ENCODE measurements at places on chromosomes 13 and 19.

DNA sequence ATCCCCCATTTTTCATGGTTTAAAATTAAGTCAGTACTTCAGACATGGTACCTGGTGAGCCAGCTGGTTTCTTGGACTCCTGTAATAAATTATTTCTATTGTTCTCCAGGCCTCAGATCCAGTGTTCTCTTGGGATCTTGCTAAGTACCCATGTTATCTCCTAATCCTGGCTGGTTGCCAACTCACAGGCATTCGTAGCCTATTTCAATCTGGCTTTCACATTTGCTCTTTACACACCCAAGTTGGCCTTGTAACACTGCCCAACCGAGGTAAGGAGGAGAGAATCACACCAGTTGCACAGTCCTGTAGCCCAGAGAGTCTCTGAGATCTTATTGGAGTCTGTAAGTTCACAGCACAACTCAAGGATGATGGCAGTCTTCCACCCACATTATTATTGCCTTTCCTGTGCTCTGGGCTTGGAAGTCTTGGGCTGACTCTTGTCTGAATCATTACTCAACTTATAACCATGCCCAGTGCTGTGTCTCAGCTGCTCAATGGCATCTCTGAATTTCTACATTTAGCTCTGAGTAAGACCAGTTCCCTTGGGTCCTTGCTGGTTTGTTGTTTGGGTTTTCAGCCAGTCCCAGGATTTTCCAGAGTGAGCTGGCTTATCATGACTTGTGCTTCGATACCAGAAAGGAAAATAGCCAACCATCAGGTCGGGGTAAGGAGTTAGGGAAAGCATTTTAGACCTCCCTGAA, 76.6 kb upstream of the KLF12 start:
- DNase-seq = peak; percentile 74

DNA sequence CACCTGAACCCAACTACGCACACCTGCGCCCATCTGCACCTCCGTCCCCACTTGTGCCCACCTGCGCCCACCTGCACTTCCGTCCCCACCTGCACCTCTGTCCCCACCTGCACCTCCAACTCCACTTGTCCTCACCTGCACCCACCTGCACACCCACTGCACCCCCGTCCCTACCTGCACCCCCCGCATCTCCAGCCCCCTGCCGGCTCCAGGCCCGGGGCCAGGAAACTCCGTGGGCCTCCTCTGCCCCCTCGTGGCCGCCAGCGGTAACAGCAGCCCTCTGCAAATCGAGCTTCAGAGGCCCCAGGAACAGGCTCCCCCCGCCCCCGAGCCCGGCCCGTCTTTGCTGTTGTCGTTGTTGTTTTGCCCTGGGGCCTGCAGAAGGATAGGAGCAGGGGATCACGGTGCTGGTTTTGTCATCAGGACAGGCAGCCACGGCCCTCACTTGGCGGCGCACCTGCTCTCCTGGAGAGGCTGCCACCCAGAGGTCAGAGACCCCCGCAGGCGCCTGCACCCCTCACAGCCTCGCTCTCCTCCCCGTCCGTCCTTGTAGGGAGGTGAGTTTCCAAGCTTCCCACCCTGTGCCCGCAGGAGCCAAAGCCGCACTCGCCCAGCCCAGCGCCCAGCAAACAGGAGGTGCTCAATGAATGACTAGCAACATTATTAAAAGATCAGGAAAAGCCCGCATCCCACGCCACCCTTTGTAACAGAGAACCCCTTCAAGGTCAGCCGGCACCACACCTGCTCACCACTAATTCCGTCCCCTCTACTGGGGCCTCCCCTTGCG, 65.4 kb downstream of the GNG7 start:
- no peak for DNase-seq

- DNase-seq = no peak
Measured at GRCh38 chr19:2978772-2979171, 1.4 kb downstream of the TLE6 start.

- no peak for DNase-seq
Measured at GRCh38 chr19:43452582-43452981, 12.8 kb downstream of the LYPD3 start.

GRCh38 chr19:18414504-18415177, 4.6 kb upstream of the SSBP4 start:
- no peak for DNase-seq

GRCh38 chr19:40702337-40703012, 12.0 kb upstream of the NUMBL start:
- no peak for DNase-seq

- DNase-seq = no peak
Measured at GRCh38 chr19:29525901-29526729, at the start of gene VSTM2B. VSTM2B (plus strand) TSS chr19:29525994; CDS start chr19:29526584, 590 bp downstream.

DNA sequence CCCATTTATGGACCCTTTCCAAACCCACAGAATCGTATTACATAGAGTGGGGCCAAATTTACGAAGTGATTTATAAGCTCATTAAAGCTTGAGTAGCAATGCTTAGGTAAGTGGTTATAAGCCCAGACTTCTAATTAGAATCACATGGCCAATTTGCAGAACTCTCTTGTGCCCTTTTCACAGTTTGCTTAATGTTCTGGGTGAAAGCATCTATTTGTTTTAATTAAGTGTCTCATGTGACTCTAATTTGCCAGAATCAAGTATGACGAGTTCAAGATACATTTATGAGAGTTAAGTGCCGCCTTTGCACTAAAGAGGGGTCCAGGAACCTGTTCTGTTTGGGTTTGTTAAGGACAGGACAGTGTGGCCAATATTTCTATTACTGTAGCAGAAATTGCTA, 46.0 kb upstream of the ZNF681 start:
- no peak for DNase-seq

- DNase-seq = no peak
Measured at GRCh38 chr13:76316998-76317527, 569.1 kb downstream of the KCTD12 start.

- DNase-seq = peak; percentile 44
Measured at GRCh38 chr19:38204728-38205127, 19.3 kb downstream of the DPF1 start.

DNA sequence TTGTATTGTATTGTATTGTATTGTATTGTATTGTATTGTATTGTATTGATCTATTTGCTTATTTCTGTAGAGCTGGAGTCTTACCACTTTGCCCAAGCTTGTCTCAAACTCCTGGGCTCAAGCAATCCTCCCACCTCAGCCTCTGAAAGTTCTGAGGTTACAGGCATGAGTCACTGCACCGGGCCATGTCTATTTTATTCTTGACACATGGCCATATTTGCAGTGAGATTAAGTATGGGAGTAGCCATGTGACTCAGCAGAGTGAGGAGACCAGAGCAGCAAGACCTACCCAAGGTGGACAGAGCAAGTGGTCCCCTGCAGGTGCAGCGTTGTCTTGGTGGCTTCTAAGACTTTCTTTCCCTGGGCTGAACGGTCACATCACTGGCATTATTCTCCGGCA, 49.1 kb upstream of the UBAC2 start:
- DNase-seq = no peak

GRCh38 chr13:40172149-40172591, 494.3 kb downstream of the FOXO1 start:
- no peak for DNase-seq

GRCh38 chr19:19423322-19423721, 17.8 kb downstream of the GATAD2A start:
- DNase-seq = no peak

DNA sequence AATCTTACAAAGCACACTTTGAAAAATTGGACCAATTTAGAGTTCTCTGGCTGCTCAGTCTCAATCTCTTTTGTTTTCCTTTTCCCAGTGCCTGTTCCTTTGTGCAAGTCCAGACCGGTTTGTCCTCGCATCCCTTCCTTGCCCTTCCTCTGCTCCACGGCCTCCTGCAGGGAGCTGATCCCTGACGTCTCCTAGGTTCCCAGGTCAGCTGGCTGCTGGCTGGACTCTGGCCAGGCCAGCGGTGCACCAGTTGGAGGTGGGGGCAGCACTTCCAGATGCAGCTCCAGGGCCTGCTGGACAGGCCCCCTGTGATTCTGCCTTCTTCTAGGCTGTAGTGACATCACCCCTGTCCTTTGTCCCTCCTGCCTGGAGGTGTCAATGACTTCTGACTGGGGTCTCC, 44.0 kb upstream of the KPNA3 start:
- DNase-seq = no peak

DNA sequence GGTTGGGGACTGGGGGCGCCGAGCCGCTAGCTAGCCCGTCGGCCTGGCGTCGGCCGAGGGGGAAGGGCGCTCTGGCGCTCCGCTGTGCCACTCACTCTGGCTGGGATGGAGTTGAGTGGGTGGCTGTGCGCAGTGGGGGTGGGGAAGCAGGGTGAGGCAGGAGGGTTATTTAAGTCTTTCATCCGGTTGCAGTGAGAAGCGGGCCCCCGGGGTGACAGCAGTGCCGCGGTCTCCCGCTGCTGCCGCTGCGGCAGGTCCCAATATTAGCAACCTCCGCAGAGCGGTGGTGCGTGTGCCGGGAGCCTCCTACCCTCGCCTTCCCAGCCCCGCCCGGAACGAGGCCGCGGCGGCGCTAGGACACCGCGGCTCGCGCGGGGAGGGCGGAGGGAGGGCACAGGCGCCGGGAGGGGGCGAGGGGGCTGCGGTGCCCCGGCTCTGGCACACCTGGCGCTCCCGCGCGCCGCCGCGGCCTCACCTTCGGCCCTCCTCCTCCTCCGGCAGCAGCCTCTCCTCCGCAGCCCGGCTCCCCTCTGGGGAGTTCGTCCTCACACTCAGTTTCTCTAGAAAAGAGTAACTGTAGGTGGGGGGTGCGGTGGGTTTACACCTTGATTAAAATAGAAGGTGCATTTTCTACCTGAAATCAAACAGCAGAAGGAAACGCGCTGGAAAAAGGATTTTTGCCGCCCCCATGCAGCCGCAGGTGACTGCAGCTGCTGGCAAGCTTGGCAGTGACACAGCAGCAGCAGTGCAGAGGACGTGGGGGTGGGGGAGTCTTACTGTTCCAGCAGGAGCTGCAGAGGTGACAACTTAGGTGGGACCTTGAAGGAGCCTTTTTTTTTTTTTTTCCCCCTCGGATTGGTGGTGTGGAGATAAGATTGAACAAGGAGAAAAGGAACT, 4.5 kb downstream of the FGF9 start:
- DNase-seq = peak; percentile 75

DNA sequence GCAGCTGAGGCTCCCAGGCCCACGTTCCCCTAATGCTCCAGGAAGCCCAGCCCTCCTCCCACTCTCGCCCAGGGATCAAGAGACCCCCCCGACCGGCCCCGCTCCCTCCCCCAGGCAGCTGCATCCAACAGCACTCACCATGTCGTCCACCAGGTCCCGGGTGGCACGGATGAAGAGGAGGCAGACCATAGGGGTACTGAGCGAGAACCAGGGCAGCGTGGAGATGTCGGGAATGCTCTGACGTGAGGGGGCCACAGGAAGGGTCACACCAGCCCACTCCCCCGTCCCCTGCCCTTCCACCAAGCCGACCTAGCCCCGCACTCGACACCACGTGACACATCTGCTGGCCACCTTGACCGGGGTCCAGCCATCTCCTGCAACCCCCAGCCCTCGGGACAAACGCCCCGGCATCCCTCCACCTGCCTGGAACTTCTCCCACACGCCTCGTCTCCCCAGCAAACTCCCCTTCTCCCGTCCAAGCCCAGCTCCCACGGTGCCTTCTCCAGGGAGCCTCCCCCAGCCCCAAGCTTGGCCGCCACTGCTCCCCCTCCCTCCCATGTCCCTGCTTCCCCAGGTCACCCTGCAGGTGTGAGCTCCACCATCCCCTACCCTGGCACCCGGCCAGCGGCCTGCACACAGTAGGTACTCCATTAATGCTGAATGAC, 4.9 kb downstream of the ATP8B3 start:
- no peak for DNase-seq

GRCh38 chr19:18756896-18757295, 34.2 kb downstream of the COMP start:
- peak; percentile 69 for DNase-seq

Measured in DMS153 (cell line).